A549 treated with DMSO at 1 μM for 4 hours (cell line): ENCODE measurements at places on chromosomes 5 and 9. TPM values are rescaled to one million over a fixed set of nuclear protein-coding genes. Genes with fewer than 3 reads are reported as not detected.

Gene PDZD2
- total RNA-seq, result 0.05 to 0.84 TPM (median 0.15 TPM) in 5 replicates

Gene ADAMTSL2
- total RNA-seq, result not detected in 5 replicates

Gene SELENOP
- total RNA-seq, result 0.10 to 0.72 TPM (median 0.42 TPM) in 5 replicates

Gene FAM200C
- 1.3 to 2.7 TPM (median 2.5 TPM) in 5 replicates for total RNA-seq

Gene MEIKIN
- total RNA-seq, result not detected in 5 replicates

Gene LMBRD2
- 1.1 to 2.5 TPM (median 2.2 TPM) in 5 replicates for total RNA-seq

Gene CRHBP
- total RNA-seq, result 0.09 to 0.16 TPM (median 0.14 TPM) in 3 of 5 replicates, not detected in the others
